ENCODE measurements at places on chromosomes 3 and 15. TPM values are rescaled to one million over a fixed set of nuclear protein-coding genes. Genes with fewer than 3 reads are reported as not detected.

GOLGA8G gene
- total RNA-seq = not detected

- H3K27me3 ChIP-seq = no peaks in the 10 kb centered on the region
- DNase-seq = no peak
- H3K4me3 ChIP-seq = peak overlapping the region; percentile 86
- peak overlapping the region; percentile 95 for H3K27ac ChIP-seq
Observed at GRCh38 chr3:63862804-63863149, 828 bp downstream of the THOC7 start.

DNA sequence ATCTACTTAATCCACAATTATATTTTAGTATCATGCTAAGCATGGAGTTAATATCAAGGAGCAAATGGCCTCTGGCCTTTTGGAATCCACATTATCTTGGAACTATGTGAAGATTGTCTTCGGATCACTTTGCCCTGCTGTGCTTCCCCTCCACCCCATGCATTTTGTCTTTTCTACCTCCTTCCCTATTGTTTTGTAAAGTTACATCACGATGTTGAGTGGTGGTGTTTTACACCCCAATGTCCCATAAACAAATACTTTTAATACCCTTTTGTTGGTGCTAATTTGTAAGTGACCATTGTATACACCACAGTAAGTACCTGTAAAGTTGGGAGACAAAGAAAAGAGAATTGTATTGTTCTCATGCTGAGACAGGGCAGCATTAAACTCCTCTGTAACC lies 258.4 kb upstream of the ZNF717 start:
- H3K27ac ChIP-seq = no peak overlapping the region
- H3K4me3 ChIP-seq = no peak overlapping the region
- H3K36me3 ChIP-seq = no peaks in the 10 kb centered on the region

DNA sequence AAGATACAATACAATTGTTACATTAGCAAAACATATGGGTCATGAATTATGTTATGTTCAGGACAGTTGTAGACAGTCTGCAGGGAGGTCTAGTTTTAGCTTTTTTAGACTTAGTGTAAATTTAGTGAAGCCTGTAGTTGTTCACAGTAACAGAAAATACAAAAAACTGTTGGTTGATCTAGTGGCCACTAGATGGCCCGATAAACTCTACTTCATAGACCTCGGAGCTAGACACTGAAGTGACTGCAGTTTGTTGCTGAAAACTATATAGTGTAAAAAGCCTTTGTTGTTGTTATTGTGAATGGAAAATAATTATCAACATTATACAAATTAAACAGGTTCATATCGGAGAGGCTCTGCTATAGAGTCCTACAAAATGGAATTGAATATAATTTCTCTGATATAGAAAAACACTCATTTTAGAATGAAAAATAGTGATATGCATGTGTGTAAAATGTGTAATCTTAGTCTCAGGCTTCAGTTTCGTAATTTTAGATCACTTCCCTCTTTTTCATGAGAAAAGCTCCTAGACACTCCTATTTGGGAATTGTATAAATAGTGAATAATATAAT lies 18.3 kb downstream of the MAGEL2 start:
- no peak overlapping the region for H3K27ac ChIP-seq
- DNase-seq = no peak
- no peaks in the 10 kb centered on the region for H3K36me3 ChIP-seq
- H3K27me3 ChIP-seq = peaks cover 62% of the 10 kb centered on the region
- no peak overlapping the region for H3K4me3 ChIP-seq
- H3K4me1 ChIP-seq = no peaks in the 10 kb centered on the region

STRC gene
- total RNA-seq = 0.20 TPM

TP63 gene
- 0.33 TPM for total RNA-seq

DNA sequence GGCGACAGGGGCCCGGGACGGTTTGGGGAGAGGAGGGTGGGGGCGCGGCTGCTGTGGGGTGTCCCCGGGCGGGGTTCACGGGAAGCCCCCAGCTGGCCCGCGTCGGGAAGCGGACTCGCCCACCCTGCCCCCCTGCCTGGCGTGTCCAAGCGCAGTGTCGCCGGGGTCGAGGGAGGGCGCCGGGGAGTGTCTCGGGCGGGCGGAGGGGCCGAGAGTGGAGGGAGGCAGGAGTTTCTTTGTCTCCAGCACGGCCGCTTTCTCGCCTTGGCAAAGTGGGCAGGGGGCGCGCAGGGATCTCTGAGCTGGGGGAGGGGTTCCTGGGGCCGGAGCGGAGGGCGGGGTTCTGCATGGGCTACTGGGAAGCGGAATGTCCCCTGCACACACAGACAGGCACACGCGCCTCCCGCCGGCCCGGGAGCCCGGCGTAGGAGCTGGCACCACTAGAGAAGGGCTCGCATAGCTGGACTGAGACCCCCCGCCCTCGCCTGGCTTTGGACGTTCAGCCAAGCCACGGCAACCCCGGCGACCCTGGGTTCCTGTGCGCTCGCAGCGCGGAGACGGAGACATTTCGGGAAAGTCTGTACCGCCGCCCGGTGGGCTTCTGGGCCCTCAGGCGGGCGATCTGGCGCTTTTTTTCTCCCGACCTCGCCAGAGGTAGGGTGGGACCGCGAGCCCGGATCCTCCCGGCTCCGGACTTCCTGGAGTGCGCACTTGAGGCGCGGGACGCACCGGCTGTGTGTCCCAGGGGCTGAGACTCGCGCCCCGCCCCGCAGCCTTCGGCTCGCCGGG lies 822 bp downstream of the ST8SIA2 start:
- no peaks in the 10 kb centered on the region for H3K36me3 ChIP-seq
- peaks cover 6% of the 10 kb centered on the region for H3K4me1 ChIP-seq
- DNase-seq = no peak
- peaks cover 38% of the 10 kb centered on the region for H3K27me3 ChIP-seq
- peak overlapping the region; percentile 44 for H3K4me3 ChIP-seq

- peak overlapping the region; percentile 5 for H3K4me3 ChIP-seq
- H3K36me3 ChIP-seq = no peaks in the 10 kb centered on the region
- peak overlapping the region; percentile 64 for H3K27ac ChIP-seq
- peak; percentile 58 for DNase-seq
- H3K27me3 ChIP-seq = no peaks in the 10 kb centered on the region
Observed at GRCh38 chr15:41881920-41882688, 11.7 kb downstream of the SPTBN5 start.

DNA sequence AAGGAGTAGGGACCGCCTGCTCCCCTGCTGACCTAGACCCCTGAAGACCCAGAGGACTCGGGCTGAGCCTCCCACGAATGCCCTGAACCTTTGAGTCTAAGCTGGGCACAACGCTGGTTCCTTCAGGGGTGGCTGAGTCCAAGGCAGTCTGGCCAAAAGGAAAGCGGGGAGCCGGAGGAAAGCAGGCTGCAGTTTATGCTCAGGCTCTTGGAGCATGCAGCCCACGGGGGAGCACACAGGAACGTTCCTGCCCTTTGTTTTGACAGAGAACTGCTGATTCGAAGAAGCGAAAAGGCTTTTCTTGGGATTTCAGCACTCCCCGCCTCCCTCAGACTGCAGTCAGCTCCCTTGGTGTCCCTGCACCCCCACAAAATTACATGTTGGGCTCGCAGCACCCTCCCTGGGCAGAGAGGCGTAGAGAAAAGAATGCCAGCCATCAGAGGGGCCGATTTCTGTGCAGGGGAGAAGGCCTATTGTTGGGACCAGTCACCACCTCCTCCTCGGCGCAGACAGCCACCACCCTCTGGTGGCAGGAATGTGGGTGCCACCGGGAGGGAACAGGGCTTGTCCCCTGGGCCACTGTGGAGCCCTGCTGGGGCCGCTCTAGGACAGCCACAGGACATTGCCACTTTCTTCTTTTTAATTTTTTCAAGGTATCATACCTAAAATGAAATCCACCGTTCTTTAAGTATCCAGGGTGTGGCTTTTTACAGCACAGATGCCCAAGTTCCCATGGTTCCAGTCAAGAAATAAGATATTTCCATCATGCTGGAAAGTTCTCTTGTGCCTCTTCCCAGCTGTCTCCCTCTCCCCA lies 72.2 kb downstream of the SMAD6 start:
- H3K36me3 ChIP-seq = no peaks in the 10 kb centered on the region
- H3K27me3 ChIP-seq = no peaks in the 10 kb centered on the region
- H3K4me1 ChIP-seq = peaks cover 58% of the 10 kb centered on the region
- peak; percentile 89 for DNase-seq

- H3K4me1 ChIP-seq = peaks cover 10% of the 10 kb centered on the region
- H3K36me3 ChIP-seq = no peaks in the 10 kb centered on the region
- no peak overlapping the region for H3K4me3 ChIP-seq
- no peaks in the 10 kb centered on the region for H3K27me3 ChIP-seq
Observed at GRCh38 chr3:88960019-88960418, 147.4 kb upstream of the EPHA3 start.

BMF gene
- 10.2 TPM for total RNA-seq

DNA sequence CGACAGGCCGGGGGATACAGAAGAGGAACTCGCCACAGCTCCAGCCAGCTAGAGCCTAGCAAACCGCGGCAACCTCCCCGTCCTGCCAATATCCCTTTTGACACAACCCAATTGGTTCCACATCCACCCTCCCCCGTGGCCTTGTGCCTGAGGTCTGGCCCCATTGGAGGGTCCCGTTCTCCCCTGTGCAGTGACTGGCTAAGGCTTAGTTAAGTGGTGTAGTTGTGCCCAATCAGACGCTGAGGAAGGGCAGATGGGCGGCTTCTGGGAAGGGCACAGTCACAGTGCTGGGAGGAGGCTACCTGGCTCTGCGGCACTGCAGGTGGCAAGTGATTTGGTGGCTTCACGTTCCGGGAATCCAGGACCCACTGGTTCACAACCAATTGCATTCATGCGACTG lies 78.6 kb downstream of the SNRK start:
- no peaks in the 10 kb centered on the region for H3K36me3 ChIP-seq
- no peak overlapping the region for H3K4me3 ChIP-seq
- H3K4me1 ChIP-seq = peaks cover 12% of the 10 kb centered on the region

GRCh38 chr15:59335207-59335786 lies 37.4 kb downstream of the MYO1E start:
- no peaks in the 10 kb centered on the region for H3K27me3 ChIP-seq
- DNase-seq = no peak
- H3K4me1 ChIP-seq = peaks cover under 1% of the 10 kb centered on the region
- H3K4me3 ChIP-seq = no peak overlapping the region
- H3K27ac ChIP-seq = no peak overlapping the region

CCR3 gene
- total RNA-seq = not detected

GRCh38 chr15:72858205-72858604 lies 74.6 kb upstream of the ADPGK start:
- H3K27me3 ChIP-seq = no peaks in the 10 kb centered on the region
- no peak overlapping the region for H3K4me3 ChIP-seq
- H3K36me3 ChIP-seq = no peaks in the 10 kb centered on the region
- no peak overlapping the region for H3K27ac ChIP-seq
- H3K4me1 ChIP-seq = no peaks in the 10 kb centered on the region

DNA sequence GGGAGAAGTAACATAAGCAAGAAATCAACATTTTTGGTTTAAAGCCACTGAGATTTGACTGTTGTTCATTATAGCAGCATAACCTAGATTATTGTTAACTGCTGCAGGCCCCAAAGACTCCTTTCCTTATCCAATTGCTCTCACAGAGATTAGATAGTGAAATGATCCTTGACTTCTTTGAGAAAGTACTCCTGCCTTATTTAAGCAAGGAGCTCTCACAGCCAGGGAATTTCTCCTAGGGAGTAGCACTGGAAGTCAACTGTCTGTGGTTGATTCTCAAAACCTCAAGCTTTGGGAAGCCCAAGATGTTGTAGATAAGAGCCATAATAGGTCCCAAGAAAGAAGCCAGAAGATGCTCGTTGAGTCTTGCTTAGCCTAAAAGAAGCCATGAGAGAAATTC lies 151.8 kb upstream of the TSC22D2 start:
- DNase-seq = no peak
- no peak overlapping the region for H3K4me3 ChIP-seq
- H3K27me3 ChIP-seq = no peaks in the 10 kb centered on the region
- no peaks in the 10 kb centered on the region for H3K36me3 ChIP-seq

ACKR2 gene
- 1.4 TPM for total RNA-seq

REC114 gene
- total RNA-seq = not detected

DNA sequence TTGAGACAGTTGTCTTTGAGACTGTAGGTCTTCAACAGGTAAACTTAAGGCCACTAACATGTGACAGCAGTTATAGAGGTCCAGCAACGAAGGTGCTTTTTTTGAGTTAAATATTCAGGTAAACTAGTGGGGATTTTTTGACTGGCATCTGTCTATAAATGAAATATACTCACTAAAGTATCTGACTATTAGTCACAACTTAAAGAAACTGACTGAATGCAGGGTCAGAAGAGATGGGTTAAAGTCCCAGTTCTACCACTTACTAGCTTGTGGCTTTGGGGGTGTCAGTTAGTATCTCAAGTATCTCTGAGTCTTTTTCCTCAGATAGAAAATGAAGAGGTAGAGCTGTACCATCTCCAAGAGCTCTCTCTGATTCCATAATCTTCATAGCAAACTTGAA lies 18.0 kb downstream of the MIX23 start:
- peaks cover 25% of the 10 kb centered on the region for H3K36me3 ChIP-seq
- no peak for DNase-seq
- H3K27me3 ChIP-seq = no peaks in the 10 kb centered on the region

DNA sequence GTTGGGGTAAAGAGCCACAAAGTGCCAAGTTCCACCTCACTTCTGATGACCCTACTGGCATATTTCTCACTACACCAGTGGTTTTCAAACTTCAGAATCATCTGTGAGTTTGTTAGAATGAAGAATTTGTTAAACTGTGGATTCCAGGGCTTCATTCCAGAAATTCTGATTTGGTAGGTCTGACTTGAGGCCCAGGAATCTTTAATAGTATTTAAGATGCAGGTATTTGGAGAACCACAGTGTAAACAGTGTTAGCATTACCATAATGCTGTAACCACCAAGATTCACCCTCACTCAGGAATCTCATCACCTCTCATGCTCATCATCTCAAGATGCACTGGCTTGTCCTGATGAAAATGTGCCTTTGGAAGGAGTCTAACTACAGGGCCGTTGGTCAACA lies 6.0 kb downstream of the KCNMB3 start:
- no peak overlapping the region for H3K27ac ChIP-seq
- H3K4me1 ChIP-seq = no peaks in the 10 kb centered on the region
- no peaks in the 10 kb centered on the region for H3K27me3 ChIP-seq
- H3K4me3 ChIP-seq = no peak overlapping the region
- H3K36me3 ChIP-seq = no peaks in the 10 kb centered on the region

IMPG2 gene
- total RNA-seq = 0.39 TPM

- DNase-seq = no peak
- no peaks in the 10 kb centered on the region for H3K27me3 ChIP-seq
- peaks cover 19% of the 10 kb centered on the region for H3K4me1 ChIP-seq
- no peak overlapping the region for H3K27ac ChIP-seq
- H3K36me3 ChIP-seq = no peaks in the 10 kb centered on the region
Observed at GRCh38 chr15:96054621-96055020, 275.9 kb upstream of the NR2F2 start.

- H3K4me1 ChIP-seq = peaks cover 45% of the 10 kb centered on the region
- no peaks in the 10 kb centered on the region for H3K27me3 ChIP-seq
- H3K36me3 ChIP-seq = no peaks in the 10 kb centered on the region
- peak; percentile 58 for DNase-seq
- H3K27ac ChIP-seq = peak overlapping the region; percentile 43
Observed at GRCh38 chr3:152430223-152431002, 161.7 kb downstream of the MBNL1 start.

CASR gene
- total RNA-seq = not detected

THRB gene
- 26.2 TPM for total RNA-seq

DNA sequence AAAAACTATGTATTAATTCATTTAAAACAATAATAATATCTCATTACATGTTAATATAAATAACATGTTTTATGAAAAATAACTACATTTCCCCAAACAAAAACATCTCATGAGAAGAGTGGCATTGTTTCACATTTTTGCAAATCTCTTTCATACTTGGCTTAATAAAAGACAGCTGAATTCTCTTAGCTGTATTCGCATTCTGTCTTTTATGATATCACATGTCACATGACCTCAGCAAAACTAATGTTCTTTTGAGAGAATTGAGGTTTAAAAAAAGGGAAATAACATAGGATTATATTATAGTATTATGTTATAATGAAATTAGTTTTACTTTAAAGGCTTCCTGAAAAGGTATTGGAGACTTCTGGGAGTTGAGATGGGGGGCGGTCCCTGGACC lies 48.4 kb upstream of the SPPL2A start:
- H3K4me3 ChIP-seq = no peak overlapping the region
- H3K27ac ChIP-seq = no peak overlapping the region
- no peaks in the 10 kb centered on the region for H3K36me3 ChIP-seq
- H3K27me3 ChIP-seq = no peaks in the 10 kb centered on the region
- H3K4me1 ChIP-seq = no peaks in the 10 kb centered on the region
- no peak for DNase-seq
